ENCODE measurements at places on chromosomes 3 and 15.

GRCh38 chr3:134295930-134296329 lies 45.3 kb upstream of the RYK start:
- no peak for DNase-seq

GRCh38 chr3:165653130-165653778 lies 184.0 kb downstream of the BCHE start:
- DNase-seq, result no peak

DNA sequence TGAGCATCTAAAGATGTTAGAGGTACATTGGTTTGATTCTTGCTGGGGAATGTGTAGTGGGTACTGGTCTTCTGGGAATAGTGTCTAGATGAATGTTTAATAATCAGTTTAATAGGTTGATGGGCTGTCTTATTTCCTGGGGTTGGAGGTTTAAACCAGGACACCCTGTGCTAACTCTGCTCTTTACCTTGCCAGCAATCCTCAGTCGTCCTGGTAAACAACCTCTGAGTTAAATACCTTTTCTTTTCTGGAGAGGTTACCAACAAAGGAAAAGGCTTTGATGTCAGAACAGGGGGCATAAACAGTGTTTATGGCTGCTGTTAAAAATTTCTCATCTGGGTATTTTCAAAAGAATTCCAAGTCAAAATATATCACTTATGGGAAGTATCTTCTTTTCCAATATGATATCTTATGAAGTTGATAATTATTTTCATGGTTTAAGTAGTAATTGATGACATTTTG lies 23.5 kb downstream of the MITF start:
- no peak for DNase-seq

- no peak for DNase-seq
Observed at GRCh38 chr3:36211652-36211999, 168.7 kb upstream of the STAC start.

DNA sequence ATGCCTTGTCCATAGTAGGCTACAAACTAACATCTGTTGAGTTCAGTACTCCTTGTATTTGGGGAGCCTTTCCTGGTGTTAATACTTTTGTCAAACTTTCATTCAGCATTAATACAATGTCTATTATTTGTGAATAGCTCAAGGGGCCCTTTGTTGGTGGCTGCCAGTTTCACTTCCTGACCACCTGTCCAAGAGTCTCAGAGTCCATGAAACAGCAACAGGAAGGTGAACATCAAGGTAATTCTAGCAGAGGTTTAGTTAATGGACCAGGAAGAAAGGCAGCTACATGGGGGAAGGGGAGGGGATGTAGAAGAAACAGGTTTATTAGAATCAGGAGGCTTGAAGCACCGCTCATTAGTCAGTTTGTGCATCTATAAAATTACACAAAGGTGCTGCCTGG lies 386.9 kb downstream of the PDCD6IP start:
- DNase-seq, result no peak

DNA sequence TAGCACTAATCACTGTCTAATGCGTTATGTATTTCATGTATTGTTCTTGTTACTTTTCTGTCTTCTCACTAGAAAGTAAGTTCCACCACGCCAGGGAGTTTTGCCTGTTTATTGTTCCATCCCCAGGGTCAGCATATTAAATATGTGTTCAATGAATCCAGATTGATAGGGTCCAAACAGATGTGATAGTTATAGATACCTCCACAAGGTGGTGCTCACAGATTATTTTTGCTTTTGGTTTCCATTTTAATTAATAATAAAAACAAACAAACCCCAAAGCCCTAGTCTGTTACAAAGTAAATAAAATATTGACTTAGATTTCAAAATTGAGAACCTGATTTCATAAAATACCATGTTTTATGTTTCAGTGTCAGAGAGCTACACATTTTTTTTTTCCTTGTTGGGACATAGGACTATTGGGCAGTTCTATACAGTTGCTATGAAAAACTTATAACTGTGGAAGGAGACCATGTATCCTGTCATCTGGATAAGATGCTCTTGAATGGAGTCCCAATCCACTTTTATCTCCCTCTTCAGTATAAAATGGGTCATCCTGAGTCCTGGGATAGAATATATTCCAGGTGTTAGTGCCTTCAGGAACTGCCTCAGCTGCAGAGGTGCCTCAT lies 12.4 kb downstream of the OTOL1 start:
- no peak for DNase-seq

DNA sequence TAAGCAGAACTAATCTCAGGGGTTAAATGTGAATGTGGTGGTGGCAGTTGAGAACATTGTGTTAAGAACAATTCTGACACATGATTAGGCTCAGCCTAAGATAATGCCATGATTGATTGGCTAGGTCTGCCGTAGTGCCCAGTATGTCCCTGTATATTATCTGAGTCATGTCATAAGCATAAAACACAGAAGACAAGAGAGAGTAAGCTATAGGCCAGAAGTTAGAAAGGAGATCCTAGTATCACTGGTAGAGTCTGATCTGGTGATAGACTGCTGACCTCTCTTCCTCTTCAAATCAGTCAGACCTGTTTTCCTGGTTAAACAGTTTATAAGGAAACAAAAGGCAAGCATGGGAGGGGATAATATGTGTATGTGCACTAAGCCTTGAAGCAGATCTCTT lies 30.1 kb upstream of the ATP8B4 start:
- DNase-seq, result no peak

DNA sequence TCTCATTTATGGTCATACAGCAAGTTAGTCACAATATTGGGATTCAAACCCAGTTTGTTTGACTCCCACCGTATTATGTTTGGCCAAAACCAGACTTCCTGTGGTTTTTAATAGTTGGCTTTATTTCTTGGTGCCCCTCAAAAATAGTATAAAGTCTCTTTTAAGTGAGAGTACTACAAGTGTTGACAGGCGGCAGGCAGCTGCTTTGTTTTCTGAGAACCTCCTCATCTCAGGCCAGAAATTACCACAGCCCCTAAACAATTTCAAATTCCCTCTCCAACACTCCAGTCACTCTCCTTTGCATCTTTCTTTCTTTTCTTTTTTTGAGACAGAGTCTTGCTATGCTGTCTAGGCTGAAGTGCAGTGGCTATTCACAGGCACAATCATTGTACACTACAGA lies 121.5 kb downstream of the POLR2M start:
- no peak for DNase-seq

DNA sequence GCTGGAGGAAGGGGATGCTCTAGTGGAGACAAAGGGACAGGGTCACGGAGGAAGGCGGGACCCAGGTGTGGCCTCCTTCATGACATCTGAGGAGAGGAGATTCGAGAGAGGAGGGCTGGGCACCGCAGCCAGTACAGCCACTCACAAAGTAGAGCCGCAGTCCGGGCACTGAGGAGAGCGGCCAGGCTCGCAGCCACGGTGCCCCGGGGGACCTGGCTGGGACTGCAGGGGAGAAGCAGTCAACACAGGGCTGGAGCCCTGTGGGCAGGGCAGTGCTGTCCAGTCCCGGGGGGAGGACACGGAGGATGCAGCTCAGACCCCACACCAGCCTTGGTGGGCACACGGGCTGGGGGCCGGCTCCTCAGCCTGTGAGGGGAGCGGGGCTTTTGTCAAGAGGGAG lies 40.3 kb downstream of the HMCES start:
- no peak for DNase-seq

DNA sequence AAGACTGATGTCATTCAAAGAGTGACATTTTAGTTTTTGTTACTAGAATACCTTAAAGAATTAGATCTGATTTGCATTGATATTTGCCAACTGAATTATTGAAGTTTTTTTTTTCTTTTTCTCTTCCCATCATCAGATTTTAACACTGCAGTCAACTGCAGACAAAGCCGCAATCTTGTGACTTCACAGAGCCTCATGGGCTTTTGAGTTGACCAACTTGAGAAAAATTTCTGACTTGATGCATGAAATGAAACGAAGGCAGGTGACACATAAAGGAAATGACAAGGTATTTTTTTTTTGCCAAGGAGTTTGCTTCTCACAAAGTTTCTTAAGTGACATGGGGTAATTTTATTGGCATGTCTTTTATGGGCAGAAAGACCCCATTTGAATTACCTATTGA lies 383.7 kb downstream of the GAP43 start:
- DNase-seq, result no peak

DNA sequence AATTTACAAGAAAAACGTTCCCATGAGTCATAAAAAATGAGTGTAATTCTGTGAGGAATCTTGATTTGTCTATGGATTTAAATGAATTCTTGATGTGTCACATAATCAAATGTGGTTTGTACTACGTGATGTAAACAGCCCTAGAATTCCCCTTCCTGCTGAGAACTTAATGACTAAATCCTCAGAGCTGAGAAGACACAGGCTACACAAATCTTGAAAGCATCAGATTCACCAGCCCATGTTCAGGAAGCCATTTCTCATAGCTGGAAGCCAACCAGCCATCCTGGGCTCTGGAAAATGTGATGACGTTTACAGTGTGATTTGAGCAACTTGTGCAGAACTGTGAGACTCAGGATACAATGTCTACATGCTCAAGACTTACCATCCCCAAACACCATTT lies 193.7 kb upstream of the MME start:
- no peak for DNase-seq

- no peak for DNase-seq
Observed at GRCh38 chr3:48845170-48845569, 2.5 kb downstream of the PRKAR2A start.

DNA sequence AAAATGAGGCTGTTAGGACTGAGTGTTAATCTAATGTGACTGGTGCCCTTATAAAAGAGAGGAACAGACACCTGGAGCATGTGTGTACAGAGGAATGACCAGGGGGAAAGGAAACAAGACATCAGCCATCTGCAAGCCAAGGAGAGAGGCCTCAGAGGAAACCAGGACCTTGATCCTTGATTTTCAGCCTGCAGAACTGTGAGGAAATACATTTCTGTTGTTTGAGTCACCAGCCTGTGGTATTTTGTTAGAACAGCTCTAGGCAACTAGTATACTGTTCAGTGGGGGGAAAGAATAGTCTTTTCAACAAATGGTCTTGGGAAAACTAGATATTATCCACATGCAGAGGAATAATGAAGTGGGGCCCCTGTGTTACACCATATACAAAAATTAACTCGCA lies 80.6 kb downstream of the CCR1 start:
- no peak for DNase-seq

DNA sequence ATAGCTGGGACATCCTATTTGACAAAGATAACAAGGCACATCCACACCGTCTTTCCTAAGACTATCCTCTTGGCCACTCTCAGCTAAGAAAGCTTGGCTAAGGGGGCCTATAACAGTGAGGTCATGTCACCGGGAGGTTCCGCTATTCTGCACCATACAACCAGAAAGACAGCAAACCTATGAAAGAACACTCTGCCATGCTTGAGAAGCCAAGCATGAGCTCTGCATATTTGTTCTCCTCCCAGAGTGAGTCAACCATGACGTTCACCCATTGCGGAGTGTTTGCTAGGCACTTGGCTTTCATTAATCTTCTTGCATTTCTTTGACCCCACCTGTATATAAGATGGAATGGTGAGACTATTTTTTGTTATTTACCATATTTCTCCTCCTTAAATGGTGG lies 141.2 kb downstream of the GMNC start:
- DNase-seq, result no peak

DNA sequence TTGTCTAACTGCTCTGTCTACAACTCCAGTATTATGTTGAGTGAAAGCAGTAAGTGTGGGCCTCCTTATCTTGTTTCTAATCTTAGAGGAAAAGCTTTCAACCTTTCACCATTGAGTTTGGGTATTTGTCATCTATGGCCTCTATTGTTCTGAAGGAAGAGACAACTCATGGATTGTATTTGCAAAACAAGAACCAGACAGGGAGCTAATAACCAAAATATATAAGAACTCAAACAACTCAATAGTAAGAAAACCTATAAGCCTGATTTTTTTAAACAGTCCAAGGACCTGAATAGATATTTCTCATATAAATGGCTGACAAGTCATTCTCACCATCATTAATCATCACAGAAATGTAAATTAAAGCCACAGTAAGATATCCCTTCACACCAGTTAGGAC lies 113.0 kb downstream of the TAFA4 start:
- no peak for DNase-seq

DNA sequence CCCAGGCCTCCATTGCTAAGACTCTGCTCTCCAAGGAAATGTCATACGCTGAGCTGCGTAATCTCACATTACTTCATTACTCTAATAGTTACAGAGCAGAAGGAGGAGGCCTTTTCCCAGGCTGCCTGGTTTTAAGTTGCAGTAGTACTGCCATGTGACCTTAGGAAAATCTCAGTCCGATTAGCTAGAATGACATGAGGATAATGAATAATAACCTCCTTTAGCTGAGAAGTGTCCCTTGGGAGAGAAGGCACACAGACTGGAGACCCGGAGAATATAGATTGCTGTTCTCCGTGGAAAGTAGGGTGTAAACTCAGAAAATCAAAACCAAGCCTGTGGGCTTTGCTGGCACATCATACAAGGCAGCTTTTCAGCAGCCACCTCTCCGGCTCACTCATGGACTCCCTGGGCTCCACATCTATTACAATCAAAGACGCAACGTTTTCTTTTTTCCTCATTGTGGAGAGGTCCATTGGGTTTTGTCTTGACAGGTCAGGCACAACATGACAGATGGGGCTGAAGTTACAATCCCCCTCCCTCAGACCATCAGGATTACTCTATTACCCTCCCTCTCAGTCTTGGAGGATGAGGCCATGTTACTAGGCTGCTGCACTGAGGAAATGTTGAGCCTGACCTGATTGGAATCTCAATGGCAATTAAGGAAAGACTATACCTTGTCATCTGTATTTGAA lies 134.8 kb upstream of the MB21D2 start:
- no peak for DNase-seq

GRCh38 chr3:121153851-121154250 lies 245.8 kb downstream of the STXBP5L start:
- DNase-seq, result no peak

GRCh38 chr3:113211330-113212149 lies at the start of gene BOC:
Gene BOC, plus strand, starts transcription at chr3:113211557. Its CDS starts 38,246 bp downstream, at chr3:113249803.
- DNase-seq, result no peak

DNA sequence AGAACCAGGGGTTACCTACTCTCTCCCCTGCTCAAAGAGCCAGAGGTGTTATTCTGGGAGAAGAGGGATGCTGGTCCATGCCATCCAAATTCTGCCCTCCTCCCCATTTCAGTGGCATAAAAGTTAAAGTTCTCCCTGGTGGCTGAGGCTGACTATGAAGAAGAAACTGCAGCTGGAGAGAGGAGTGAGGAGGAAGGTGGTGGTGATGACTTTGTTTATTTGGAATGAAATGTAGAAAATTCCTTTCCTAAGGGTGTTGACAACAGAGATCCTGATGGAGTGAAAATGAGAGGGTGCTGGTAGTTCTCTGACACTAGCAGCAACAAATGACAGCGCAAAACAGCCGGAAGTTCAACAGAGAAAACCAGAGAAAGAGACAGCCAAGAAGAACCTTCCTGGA lies 100.4 kb downstream of the PCCB start:
- DNase-seq, result no peak

- DNase-seq, result no peak
Observed at GRCh38 chr3:100354850-100355249, 20.3 kb downstream of the NIT2 start.

DNA sequence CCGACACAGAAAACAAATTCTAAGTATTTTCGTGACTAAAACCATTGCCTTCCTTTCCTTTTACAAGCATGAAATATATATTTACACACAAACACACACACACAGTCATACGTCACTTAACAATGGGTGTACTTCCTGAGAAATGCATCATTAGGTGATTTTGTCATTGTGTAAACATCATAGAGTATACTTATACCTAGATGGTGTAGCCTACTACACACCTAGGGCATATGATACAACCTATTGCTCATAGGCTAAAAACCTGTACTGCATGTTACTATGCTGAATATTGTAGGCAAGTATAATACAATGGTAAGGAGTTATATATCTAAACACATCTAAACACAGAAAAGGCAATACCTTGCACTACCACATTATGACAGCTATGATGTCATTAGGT lies 28.6 kb downstream of the COL6A5 start:
- no peak for DNase-seq

- no peak for DNase-seq
Observed at GRCh38 chr3:56796202-56796601, 5.5 kb downstream of the ARHGEF3 start.

Data from thoracic aorta (tissue), 2 donors.